ENCODE measurements at places on chromosomes 11 and 22.

DNA sequence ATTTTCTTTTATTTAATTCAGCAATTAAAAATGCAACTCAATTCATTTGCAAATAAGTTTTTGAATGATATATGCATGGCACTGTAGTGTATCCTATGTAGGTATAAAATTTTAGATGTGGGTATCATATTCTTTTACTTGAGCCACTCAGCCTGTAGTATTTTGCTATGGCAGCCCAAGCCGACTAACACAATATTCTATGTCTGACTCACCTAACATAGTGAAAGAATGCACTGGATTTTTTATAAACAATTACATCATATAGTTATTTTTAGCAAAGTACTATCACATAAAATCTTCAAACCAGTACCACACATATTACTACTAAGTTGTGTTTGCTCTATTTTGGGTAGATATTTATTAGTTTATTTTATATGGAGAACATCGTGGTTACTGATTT, 21.9 kb upstream of the GRIA4 start:
- DNase-seq, result no peak

DNA sequence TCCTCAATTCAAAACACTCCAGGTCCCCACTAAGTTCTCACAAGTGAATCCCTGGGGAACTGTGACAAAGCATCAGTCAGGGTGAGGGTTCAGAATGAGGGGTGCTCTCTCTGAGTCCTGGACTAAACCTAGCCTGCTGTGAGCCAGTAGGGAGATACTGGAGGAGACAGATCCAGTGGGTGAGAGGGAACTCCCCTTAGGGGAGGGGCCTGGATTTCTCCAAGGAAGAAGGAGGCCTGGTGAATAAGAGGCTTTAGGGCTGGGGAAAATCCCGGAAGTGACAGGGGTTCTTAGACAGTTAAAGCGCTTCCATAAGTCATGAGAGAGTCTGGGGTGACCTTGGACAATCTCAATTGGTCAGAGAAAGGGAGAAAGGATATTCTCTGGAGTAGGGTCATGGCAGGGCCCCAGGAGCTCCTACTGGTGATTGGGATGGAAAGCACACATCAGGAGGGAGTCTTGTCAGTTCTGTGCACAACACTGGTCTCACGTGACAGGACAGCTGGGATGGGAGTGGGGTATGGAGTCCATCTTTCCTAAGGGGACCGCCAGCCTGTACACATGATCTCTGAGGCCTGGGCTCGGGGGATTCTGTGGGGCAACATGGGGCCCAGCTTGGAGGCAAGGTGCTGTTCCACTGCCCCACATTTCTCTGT, 1.5 kb downstream of the TBC1D10A start:
- no peak for DNase-seq

- DNase-seq, result no peak
Measured at GRCh38 chr11:102538932-102539331, 8.4 kb upstream of the MMP7 start.

GRCh38 chr11:898143-898511, 12.5 kb downstream of the CHID1 start:
- DNase-seq, result no peak

GRCh38 chr11:65791719-65792213, 4.9 kb downstream of the OVOL1 start:
- no peak for DNase-seq

- DNase-seq, result peak; percentile 74
Measured at GRCh38 chr11:117180661-117181585, 2.4 kb downstream of the SIDT2 start.

- no peak for DNase-seq
Measured at GRCh38 chr11:94790661-94791180, 22.6 kb downstream of the AMOTL1 start.

Measured in left ventricle myocardium superior (tissue), 1 donor.